ENCODE measurements at places on chromosomes 5 and 9.

- no peak for DNase-seq
Observed at GRCh38 chr9:2919347-2919746, 75.5 kb upstream of the PUM3 start.

GRCh38 chr5:139845846-139846681, 50.5 kb downstream of the PSD2 start:
- DNase-seq: no peak

GRCh38 chr9:13213337-13213736, 66.2 kb downstream of the MPDZ start:
- DNase-seq: no peak

DNA sequence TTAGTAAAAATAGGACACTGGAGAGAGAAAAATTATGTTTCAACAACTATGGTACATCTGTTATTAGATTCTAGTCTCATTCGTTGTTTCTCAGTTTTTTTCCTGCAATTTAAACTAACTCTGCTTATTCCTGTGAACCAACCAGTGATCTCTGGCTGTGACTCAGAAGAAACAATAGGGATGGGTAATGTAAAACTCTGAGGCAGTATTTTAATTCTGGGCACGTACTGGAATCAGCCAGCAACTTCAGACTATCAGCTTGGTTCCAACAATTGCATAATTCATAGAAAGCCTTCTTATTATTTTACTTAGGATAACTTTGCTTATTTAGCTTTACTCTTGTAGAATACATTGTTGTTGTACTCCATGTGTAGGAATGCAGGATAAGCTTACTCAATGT, 28.8 kb downstream of the MLLT3 start:
- DNase-seq: no peak

DNA sequence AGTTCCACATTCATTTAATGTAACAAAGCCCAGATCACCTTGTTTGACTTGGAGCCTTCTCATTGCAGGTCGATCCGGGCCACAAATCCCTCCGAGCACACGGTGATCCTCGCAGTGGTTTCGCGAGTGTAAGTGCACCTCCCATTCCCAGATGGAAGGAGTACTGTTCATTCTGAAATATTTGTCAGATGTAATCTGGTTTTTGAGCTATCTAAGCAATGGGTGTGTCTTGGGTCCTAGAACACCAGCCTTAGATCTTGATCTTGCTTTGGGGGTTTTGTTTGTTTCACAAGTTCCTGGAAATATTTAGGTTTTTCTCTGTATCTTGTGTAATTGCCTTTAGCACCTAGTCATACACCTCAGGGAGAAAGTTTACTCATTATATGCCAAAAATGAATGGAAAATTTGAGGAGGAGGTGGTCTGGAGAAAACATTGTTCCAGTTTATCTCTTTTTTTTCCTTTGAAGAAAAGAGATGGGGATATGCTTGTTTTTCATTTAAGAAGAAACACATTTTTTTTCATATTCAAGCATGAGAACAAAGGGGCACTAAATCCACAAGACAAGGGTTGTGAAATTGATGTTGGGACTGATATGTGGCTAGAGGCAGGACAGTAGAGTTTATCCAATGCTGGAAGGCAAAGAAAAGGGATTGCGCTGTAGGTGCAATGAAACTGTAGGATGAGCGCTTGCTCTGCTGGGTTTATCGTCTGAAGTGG, 118.6 kb downstream of the PDE8B start:
- no peak for DNase-seq

DNA sequence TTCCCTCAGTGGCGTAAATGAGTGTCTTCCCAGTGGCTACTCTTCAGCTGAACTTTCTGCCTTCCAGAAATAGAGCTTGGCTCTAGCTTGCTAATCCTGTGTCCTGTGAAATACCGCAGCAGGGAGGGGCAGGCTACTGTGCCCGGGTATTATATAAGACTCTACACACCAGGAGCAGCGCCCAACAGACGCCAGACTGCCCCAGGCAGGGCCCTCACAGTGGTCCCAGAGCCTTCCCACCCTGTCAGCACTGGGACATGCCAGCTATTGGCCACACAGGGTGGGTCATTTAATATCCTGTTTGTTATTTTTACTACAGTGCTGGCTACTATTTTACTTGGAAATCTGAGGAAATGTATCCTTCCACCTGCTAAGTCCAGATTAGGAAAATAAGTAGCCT, 121.0 kb downstream of the FEM1C start:
- no peak for DNase-seq

GRCh38 chr5:151805414-151806223, 33.9 kb downstream of the G3BP1 start:
- no peak for DNase-seq

DNA sequence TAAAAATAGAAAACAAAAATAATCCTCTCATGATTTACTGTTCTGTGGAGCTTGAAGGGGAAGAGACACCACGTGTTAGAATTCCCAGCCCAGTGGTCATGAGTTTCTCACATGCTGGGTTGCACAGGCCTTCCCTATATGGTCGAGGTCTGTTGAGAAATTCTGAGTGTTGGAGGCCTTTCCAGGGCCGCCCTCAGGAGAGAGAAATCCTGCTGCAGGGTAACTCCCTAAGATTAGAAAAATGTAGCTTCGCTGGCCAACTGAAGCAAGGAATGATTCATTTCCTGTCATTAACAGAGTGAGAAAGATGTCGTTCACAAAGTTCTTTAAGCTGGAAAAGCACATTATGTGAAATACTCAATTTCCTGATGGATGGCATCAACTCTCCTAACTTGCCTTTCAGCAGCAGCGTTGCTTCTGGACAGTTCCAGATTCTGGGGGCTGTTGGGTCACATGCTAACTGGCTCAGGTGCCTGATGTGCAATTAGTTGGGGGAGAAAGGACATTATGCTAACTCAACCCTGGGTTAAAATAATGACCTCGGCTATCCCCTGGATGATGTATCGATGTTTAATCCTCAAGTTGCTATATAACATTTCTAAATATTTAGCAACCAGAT, 104.8 kb upstream of the CD180 start:
- DNase-seq: no peak

DNA sequence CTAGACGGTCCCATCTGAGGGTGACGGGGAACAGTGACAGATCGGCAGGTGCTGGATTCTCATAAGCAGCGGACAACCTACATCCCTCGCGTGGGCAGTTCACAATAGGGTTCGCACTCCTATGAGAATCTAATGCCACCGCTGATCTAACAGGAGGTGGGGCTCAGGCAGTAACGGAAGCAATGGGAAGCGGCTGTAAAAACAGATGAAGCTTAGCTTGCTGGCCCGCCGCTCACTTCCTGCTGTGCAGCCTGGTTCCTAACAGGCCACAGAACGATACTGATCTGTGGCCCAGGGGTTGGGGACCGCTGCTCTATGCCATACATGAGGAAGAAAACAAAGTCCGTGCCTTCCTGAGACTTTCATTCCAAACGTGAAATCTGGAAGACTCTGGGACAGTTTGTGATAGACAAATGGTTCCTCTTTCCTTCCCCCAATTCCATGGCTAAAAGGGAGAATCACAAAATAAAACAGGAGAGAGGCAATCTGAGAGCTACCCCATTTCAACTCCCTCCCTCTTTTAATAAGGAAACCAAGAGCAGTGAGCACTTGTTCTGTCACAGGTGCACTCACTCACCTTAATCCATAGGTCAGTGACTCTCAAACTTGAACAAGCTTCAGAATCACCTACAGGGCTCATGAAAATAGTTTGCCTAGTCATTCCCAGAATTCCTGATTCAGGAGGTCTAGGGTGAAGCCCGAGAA, 12.1 kb downstream of the PDCL start:
- DNase-seq: no peak

GRCh38 chr9:37369671-37370070, 52.8 kb upstream of the GRHPR start:
- DNase-seq: peak; percentile 66

DNA sequence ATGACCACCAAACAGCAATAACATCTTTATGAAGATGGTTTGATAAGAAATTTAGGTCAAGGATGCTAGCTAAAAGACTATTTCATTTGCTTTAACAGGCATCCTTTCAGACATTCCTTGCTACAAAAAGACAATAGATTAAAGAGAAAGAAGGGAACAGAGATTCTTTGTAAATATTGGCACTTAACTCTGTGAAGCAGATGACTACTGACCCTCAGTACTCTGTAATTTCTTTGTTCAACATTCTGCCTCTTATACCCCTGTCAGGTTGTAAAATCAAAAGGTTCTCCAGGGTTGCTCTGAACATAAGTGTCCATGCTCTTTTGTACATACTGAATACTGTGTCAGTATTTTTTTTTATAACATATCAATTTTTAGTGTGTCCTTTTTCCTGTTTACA, 610.6 kb upstream of the GRAMD2B start:
- no peak for DNase-seq

- DNase-seq: no peak
Observed at GRCh38 chr9:137382444-137383080, 40.4 kb downstream of the EXD3 start.

- no peak for DNase-seq
Observed at GRCh38 chr5:69368458-69369339, 621 bp downstream of the AK6 start.

- DNase-seq: no peak
Observed at GRCh38 chr5:104363567-104363966, 801.0 kb upstream of the NUDT12 start.

DNA sequence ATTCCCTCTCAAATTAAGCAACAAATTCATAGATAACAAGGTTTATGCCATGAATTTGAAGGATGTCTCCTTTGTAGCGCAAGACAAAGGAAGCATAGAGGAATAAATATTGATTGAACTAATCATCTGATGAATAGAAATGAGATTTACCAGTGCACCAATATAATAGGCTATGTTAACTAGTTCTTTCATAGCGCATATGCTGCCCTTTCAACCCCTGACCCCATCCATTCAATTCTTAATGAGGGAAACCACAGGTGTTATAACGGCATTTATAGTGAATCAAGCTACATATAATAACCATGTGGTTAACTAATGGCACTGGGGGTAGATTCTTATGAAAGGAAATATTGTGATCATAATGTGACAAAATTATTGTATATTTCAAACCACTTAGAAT, 6.5 kb downstream of the RORB start:
- no peak for DNase-seq

DNA sequence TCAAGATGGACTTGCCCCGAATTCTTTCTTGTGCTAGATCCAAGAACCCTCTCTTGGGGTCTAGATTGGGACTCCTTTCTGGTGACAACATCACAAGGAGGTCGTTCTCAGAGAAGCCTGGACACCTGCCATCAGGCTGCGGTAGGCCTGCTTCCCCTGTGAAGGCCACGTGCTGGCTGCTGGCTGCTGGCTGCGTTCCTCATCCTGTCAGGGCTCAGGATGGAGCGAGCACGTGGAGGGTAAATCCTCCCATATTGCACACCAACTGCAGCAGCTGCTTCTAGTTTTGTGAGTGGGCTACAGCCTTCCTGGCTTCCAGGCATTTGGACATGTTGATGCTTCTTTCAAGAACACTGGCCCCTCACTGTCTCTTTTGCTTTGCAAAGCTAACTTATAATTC, 95.6 kb downstream of the HSPA4 start:
- no peak for DNase-seq

DNA sequence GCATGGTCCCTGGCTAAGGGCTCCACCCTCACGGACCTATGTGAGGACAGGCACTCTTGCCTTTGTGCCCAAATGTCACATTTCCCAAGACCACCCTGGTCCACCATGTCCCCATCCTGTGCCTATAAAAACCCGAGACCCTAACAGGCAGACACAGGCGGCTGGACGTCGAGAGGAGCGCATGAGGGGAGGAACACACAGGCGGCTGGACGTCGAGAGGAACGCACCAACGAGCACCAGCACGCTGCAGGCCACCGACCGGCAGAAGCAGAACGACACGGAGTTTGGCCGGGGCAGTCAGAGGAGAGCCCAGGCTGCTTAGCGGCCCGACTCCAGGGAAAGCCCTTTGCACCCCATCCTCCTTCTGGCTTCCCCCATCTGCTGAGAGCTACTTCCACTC, 119.9 kb downstream of the ADAMTS2 start:
- no peak for DNase-seq

- no peak for DNase-seq
Observed at GRCh38 chr9:79268806-79269205, 303.0 kb upstream of the TLE4 start.

DNA sequence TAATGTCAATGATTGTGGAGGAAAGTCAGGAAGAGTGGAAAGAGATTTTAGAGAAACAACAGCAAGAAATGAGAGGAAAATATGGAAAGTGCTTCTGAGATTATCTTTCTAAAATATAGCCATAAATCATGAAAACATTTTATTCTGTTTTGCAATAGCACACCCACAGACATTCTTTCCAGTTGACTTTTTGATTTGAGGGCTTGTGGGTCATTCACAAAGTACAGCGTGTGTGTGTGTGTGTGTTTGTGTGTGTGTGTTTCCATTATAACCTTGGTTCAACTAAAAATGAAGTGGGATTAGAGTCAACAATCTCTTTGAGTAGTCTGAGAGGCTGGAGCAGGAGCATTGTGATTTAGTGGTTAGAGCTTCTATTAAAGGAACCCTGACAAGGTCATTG, 116.6 kb upstream of the GAS1 start:
- DNase-seq: no peak

DNA sequence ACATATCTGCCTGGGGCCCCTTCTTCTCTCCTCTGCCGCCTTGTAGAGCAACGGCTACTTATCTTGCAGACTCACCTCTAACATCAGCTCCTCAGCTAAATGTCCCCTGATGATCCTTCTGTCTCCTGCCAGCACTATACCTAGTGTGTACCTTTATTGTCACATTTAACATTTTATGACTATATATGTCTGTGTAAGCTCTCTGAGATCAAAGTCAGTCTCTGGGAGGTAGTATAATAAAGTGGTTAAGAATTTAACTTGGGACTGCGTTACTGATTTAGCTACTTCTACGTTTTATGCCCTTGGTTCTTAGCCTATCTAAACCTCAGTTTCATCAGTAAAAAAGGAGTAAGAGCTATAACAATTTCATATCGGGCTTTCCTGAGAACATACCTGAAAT, 2.2 kb downstream of the TMED7 start:
- no peak for DNase-seq

- no peak for DNase-seq
Observed at GRCh38 chr9:113592876-113593575, 129.5 kb downstream of the RGS3 start.

DNA sequence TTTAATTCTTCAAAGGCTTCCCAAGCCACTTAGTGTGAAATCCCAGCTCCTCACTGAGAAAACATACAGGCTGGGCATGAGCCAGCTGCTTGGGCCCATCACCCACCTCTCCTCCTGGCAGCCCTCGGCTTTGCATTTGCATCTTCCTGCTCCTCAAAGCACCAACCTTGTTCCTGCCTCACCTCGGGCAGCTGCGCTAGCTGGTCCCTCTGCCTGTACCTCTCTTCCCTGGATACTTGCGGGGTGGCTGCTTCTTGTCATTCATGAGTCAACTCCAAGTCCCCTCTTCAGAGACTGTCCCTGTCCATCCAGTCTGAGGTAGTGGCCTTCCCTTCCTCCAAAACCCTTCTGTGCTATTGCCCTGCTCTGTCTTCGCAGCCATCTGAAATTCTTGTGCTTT, 116.1 kb upstream of the CXCL14 start:
- no peak for DNase-seq

- DNase-seq: no peak
Observed at GRCh38 chr9:4489562-4489918, 728 bp upstream of the SLC1A1 start.

- no peak for DNase-seq
Observed at GRCh38 chr5:175082346-175082745, 358.0 kb downstream of the MSX2 start.

Data from activated B cell treated with CpG ODN at 0.5 μM for 24 hours (primary cell).